ENCODE measurements at places on chromosomes 6 and 20.
A peak's percentile ranks its signal among the peaks of the same experiment; 100 is the strongest.

GRCh38 chr6:35299674-35300073 lies 2.1 kb downstream of the DEF6 start:
- peak; percentile 13 for DNase-seq

- no peak for DNase-seq
Observed at GRCh38 chr6:73747289-73747688, 51.3 kb downstream of the CD109 start.

GRCh38 chr20:44410583-44411019 lies 55.1 kb downstream of the HNF4A start:
- no peak for DNase-seq

- no peak for DNase-seq
Observed at GRCh38 chr20:36214684-36215256, 21.5 kb upstream of the AAR2 start.

- no peak for DNase-seq
Observed at GRCh38 chr6:5149891-5150290, 64.8 kb downstream of the PPP1R3G start.
